T-cell (primary cell): ENCODE measurements at places on chromosomes 3 and 15.

DNA sequence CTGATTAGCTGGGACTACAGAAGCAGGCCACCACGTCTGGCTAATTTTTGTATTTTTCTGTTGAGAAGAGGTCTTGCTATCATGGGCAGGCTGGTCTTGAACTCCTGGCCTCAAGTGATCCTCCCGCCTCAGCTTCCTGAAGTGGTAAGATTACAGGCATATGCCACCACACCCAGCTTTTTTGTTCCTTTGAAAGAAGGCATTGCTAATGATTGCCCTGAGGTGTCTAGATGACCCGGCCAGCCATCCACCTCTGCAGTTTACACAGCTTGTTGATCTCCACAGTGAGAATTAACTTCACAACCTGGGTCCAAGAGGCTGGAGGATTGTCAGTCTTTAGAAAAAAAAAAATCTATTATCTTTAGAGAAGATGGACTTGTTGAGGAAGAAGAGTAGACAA lies 58.7 kb downstream of the SMAD3 start:
- DNase-seq: no peak

- no peak for DNase-seq
These were observed 9.9 kb downstream of the FOXL2 start for GRCh38 chr3:138936741-138937689.

GRCh38 chr3:106729481-106729880 lies 647.8 kb upstream of the CCDC54 start:
- DNase-seq: no peak

- DNase-seq: no peak
These were observed 430.5 kb downstream of the GABRG3 start for GRCh38 chr15:27401471-27401870.

DNA sequence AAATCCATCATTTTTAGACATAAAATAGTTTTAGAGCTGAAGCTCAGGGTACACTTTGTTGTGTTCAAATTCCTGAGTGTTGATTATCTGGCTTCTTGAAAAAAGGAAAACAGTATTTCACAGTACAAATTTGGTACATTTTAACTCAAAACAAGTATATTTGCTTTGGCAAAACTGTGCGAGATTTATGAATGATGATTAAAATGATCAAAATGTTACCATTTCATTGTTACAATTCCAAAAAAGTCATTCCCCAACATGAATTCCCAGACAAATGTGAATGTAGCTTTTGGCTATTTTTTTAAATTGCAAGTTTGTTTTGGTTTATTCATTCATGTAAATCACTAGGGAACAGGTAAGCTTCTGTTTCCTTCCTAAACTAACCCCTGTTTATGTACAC lies 347.4 kb upstream of the DCBLD2 start:
- no peak for DNase-seq

- DNase-seq: no peak
These were observed 234.6 kb upstream of the CBLB start for GRCh38 chr3:106103383-106103782.

GRCh38 chr3:129632056-129632455 lies 25.6 kb upstream of the PLXND1 start:
- DNase-seq: no peak

DNA sequence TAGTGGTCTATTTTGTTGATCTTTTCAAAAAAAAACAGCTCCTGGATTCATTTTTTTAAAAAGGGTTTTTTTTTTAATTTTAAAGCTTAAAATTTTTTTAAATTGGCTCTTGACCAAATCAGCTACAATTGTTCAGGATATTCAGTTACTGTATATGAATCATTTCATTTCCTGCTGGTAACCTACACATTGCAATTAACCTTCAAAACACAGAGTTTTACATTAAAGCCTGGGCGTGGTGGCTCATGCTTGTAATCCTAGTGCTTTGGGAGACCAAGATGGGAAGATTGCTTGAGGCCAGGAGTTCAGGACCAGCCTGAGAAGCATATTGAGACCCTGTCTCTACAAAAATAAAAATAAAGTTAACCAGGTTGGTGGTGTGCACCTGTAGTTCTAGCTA lies 163.4 kb downstream of the ALDH1A2 start:
- DNase-seq: no peak

DNA sequence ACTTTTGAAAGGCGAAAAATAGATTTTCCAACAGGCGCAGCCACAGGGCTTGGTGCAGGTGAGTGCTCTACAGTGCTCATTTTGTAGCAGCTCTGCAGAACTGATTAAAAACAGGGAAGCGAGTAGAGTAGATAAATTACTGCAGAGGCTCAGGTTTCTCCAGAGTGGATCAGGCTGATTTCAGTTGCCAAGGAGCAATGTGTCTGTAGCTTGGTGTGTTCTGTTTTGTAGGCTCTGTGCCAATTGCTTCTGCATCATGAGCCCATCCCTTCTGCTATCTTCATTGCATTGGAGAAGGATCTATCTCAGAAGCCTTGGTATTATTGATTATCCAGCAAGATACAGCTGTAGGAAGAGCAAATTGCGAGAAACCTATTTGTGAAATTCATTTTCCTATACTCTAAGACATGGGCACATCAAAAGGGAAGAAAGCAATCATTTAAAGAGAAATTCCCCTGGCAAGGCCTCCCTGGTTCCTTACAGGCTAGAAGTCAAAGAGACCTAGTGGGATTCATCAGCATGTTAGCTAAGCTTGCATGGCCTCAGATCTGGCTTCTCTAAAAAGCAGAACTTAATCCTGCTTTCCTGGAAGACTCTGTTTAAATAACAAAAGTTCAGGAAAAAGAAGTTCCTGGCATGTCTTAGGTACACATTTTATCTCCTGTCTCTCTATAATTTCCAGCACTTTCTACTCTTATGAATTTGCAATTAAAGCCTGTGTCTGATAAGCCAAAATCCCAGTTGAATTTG lies 432.4 kb upstream of the ATP10A start:
- DNase-seq: no peak

- no peak for DNase-seq
These were observed 89.9 kb downstream of the LRTM1 start for GRCh38 chr3:54837964-54838363.

GRCh38 chr3:107307205-107307604 lies 70.0 kb upstream of the CCDC54 start:
- no peak for DNase-seq

GRCh38 chr15:101067660-101068522 lies 148.7 kb downstream of the LRRK1 start:
- DNase-seq: no peak

DNA sequence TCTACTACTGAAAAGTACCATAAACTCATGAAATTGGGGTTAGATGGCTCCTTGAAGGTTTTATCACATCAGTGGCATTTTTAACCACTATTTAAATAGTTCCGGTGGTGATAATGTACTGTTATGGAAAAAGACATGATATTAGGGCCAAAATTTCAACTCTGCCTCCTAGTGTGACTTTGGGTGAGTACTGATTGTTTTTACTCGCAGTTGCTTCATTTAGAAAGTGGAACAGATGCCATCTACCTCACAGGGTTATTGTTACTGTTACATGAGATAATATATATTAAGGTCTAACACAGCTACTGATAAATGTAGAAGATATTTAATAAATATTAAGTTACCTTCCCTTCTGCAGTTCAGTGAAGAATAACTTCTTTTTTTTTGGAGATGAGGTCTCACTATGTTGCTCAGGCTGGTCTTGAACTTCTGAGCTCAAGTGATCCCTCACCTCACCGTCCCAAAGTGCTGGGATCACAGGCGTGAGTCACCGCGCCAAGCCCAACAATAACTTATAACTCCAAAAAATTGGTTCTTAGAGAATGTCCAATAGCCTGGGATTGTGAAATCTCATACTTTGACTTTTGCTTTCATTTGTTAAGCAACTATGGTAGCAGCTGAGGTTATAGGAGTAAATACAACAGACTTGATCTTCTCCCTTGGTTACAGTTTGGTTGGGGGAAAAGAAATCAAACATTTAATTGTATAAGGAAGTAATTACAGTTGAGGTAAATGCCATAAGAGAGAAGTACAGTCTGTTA lies 48.3 kb downstream of the MEF2A start:
- no peak for DNase-seq

DNA sequence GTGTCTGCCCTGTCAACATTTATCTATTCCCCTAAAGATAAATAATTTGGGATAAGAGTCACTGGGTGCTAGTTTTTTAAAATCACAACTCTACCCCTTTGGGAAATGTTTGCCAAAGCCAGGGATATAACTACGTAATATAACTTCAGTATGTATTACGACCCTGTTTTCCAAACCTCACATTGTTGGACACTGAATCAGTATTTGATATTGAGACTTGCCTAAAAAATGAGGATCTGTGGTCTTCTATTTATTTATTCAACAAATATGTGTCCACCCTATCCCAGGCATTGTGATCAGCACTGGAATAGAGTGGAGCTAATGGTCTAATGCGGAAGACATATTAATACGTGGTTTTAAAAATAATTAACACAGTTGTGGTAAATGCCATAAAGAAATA lies 4.5 kb upstream of the MGA start:
- no peak for DNase-seq

- no peak for DNase-seq
These were observed 436.9 kb upstream of the ZNF717 start for GRCh38 chr3:76222201-76222600.

DNA sequence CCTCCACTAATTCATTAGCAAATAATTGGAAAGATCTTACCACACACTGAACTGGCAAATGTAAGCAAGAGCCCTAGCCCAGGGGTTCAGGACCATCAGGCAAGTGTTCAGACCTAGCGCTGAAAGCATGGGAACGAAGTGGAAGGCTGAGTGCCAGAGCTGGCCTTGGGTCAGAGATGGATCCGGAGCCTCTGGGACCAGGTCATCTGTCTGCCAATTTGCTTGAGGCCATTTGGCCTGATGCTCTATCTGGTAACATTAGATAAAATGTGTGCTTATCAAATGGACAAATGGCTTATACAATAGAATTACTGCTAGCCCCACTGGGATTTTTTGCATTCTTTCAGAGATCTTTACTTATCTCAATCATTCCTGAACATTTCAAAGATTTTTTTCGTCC lies 1.4 kb upstream of the TMC3 start:
- DNase-seq: no peak

GRCh38 chr3:124584245-124584551 lies 146.1 kb upstream of the UMPS start:
- no peak for DNase-seq

DNA sequence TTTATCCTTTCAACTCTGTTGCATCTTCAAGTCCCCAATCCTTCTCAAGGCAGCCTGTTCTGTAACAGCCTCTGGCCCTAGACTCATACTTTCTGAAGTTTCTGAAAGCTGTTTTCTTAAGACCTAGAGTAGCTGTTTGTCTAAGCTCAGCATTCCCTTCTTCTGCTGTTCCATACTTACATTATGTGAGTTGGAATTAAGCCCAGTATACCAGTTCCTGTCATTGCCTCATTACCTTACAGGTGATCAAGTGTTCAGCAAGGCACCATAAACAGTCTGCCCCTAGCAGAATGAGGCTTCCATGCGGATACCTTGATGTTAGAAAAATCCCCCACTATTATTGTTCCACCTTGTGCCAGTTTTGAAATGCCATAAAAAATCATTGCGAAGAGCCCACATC lies 180.6 kb downstream of the PLCL2 start:
- DNase-seq: no peak

DNA sequence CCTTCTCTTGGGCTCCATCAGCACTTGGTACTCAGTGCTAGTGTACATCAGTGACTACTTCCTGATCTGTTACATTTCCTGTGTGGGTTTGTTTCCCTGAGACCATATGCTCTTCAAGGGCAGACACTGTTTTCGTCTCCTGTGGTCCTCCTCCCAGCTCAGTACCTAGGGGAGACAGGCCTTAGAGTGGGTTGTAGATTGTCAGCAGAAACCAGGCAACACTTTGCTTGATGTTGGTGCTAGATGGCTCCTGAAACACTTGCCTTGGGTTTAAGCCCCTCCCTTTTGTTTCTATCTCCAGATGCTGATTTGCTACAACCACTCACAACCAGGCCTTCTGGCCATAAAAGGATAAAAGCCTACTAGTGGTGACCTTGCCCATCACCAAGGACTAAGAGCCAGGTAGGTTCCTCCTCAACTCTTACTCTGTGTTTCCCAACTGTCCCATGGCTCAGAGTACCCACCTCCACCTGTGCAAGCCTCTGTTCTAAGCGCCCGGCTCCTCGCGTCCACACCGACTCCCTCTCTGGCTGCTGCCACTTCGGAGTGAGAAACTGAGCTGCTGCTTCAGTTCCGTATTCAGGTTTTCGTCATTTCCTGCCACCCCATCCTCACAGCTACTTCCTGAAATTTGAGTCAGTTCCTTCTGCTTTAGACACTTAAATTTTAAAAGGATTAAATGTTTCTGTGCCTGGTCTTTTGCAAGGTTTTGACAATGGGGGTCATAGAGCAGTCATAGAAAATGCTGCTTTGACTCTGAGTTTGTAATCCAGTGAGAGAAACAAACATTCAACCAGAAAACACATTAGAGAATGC lies at the start of gene HCLS1:
HCLS1 (minus strand) TSS at position 548 of the 816 bp plus-strand sequence. CDS start 2,556 bp downstream, outside the sequence.
- DNase-seq: peak; percentile 64

- no peak for DNase-seq
These were observed 3.9 kb downstream of the FBXO45 start for GRCh38 chr3:196572389-196572788.

DNA sequence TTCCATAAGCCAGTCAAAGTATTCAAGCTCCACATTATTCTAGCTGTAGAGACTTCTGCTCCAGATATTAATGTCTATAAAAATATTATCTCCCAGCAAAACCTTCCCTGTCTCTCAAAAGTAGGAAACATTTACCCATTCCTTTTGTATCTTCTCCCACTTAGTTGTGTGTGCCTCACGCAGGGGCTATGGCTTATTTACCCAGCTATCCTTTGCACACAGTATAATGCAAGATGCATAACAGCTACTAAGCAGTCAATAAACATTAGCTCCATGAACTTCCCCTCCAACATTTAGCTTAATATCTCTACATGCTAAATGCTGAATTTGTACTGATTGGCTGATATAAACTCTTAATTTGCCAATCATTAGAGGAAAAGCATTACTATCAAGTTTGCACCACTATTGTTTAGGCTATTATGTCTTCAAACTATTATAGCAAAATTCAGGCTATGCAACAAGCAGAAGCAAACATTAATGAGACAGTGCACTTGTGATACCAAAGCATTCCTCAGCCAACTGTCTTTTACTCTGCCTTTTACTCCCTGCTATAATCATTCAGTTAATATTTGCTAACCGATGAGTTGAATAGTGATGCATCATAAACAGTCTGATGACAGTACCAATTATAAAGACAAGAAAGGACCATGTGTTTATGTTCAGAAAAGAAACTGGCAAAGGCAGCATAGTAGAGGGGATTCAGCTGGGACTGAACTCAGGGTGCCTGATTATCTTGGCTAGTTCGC lies 81.2 kb downstream of the PLCH1 start:
- DNase-seq: no peak

DNA sequence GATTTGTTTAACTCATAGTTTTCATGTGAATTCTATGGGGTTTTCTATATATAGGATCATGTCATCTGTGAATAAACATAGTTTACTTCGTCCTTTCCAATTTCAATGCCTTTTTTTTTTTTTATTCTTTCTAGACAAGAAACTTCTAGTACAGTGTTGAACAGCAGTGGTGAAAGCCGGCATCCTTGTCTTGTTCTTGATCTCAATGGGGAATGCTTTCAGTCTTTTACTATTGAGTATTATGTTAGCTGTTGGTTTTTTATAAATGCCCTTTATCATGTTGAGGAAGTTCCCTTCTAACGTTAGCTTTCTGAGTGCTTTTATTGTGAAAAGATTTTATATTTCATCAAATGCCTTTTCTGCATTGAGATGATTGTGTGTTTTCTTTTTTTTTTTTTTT lies 69.0 kb downstream of the SLMAP start:
- no peak for DNase-seq

GRCh38 chr3:144148356-144148755 lies 176.7 kb downstream of the DIPK2A start:
- no peak for DNase-seq

- DNase-seq: no peak
These were observed 223.6 kb upstream of the PDZRN3 start for GRCh38 chr3:73848173-73848906.
